Uterus (tissue), 4 donors: ENCODE measurements at places on chromosomes 16 and 17. TPM values are rescaled to one million over a fixed set of nuclear protein-coding genes. Genes with fewer than 3 reads are reported as not detected.
A peak's percentile ranks its signal among the peaks of the same experiment; 100 is the strongest.

DNA sequence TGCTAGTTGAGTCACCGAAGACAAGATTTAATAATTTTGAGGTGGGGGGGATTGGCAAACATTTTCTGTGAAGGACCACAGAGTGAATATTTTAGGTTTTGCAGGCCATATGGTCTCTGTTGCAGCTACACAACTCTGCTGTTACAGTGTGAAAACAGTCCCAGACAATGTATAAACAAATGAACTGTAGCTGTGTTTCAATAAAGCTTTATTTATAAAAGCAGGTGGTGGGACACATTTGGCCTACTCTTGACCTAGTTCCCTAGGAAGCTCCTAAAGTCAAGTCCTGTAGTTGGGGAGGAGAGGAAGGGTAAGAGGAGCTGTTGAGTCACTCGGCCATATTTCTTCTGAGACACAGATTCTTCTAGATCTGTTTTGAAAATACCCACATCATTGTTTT lies 92.3 kb downstream of the SDR42E1 start:
- no peak for DNase-seq

GRCh38 chr17:67891481-67892119 lies 66.3 kb downstream of the BPTF start:
- DNase-seq: no peak

- DNase-seq: no peak
Observed at GRCh38 chr17:5027916-5028315, 7.3 kb downstream of the SLC52A1 start.

DNA sequence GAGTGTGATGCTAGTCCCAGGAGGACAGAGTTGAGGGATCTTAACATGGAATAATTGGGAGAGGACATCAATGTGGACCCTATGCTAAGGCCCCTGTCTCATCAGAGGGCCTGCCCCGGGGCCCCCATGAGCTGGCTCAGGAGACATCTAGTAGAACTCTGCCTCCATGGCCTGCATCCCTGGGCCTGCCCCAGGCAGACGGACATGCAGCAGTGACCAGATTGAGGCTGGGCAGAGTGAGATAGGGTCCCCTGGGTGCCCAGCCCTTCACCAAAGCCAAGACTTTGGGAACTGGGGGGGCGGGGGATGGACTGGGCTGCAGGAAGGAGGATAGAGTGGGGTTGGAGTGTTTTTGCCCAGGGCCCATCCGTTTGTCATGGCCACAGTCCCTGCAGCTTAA lies 115.2 kb downstream of the CCDC182 start:
- DNase-seq: no peak

- no peak for DNase-seq
Observed at GRCh38 chr17:27430882-27431491, 25.3 kb upstream of the KSR1 start.

- no peak for DNase-seq
Observed at GRCh38 chr17:40479754-40480480, 21.5 kb downstream of the TNS4 start.

DNA sequence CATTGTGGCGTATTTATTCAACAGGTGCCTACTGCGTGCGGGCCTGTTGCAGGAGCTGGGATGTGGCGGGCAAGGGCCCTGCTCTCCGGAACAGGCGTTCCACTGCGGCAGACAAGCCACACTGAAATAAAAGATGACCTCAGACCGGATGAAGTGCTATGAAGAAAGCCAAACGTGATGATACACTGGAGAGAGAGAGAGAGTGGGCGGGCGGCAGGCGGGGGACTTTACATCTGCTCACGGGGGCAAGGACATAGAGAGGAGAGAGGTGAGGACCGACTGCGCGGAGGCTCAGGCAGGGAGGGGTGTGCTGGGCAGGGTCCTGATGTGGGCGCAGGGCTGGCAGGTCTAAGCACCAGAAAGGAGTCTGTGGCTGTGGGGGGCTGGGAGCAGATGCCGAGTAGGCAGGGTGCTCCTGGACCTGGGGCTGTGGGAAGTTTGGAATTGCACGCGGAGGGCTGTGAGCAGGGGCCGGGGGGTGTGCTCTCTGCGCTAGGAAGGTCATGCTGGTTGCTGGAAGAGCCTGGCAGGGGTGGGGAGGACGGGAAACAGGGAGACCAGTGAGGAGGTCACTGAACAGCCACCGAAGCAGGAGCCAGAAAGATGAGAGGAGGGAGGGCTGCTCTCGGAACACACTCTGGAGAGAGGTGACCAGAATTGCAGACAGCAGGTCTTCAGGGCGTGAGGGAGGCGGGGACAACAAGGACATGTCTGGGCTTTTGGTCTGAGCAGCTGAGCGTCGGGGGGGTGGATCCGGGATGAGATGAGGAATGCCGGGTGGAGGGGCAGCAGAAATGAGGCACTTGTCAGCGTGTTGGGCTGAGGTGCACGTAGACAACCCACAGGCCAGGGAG lies 9.9 kb downstream of the MXRA7 start:
- peak; percentile 77 for DNase-seq

- no peak for DNase-seq
Observed at GRCh38 chr17:75338335-75338734, 49.1 kb upstream of the SLC25A19 start.

GRCh38 chr17:64109400-64109799 lies 20.5 kb downstream of the ERN1 start:
- DNase-seq: no peak

DNA sequence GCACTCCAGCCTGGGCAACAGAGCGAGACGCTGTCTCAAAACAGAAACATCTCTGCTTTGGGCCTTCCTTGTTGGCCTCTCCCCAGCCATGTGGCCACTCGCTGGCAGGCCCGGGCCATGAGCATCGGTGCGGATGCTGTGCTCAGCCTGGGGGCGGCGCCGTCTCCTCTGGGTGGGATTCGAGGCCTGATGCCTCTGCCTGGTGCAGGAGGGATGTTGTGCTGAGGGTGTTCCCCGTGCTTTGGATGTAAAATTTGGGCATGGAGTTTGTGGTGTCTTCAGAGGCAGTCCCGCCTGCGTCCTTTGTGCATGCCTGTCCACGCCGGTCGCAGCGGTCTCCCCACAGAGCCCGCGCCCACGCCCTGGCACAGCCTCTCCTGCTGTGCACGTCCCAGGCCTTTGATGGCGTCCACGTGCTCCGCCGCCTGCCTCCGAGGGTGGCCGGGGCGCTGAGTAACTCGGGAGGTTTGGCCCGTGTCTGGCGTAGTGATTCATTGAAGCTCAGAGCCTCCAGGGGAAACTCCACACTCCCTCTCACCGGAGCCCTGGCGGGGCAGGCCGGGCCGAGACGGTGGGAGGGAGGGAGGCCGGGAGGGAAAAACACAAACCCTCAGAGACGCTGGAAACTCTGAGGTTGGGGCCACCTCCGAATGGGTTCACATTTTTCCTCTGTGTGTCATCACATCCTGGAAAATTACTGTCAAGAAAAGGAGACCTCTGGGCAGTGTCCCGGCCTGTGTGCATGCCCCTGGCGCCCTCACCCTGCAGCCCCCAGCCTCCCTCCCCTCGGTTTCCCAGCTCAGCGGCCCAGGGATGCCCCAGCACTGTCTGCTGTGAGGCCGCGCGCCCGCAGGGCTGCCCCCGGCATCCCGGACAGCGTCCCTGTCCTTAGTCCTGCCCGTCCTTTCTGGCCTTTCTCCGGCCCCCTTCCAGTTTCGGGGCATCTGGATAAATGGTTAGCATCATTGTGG lies 19.0 kb downstream of the CENPX start:
- DNase-seq: peak; percentile 87

DNA sequence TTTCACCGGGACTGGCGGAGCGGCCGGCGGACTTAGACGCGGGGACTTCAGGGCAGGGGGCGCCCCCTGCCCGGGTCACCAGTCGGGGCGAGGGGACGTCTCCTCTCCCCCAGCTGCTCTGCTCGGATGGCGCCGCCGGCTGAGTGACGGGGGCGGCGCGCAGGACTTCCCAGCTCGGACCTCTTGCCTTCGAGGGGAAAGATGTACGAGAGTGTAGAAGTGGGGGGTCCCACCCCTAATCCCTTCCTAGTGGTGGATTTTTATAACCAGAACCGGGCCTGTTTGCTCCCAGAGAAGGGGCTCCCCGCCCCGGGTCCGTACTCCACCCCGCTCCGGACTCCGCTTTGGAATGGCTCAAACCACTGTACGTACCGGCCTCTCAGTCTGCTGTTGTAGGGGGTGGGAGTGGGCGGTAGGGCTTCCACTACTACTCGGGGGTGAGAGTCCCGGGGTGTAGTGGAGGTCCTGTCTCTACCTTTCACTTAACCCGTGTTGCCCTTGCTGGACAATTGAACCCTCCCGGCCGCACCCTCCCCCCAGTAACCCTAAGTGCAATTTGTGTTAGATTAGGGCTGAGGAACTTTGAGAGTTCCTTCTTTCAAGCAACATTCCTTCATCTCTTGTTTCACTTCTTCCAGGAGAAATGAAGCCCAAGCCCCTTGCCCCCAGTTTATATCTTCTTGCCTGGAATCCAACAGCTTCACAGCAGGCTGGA lies 21.9 kb downstream of the GJD3 start:
- peak; percentile 31 for DNase-seq

GRCh38 chr16:14346278-14347142 lies 275.4 kb downstream of the MRTFB start:
- no peak for DNase-seq

DNA sequence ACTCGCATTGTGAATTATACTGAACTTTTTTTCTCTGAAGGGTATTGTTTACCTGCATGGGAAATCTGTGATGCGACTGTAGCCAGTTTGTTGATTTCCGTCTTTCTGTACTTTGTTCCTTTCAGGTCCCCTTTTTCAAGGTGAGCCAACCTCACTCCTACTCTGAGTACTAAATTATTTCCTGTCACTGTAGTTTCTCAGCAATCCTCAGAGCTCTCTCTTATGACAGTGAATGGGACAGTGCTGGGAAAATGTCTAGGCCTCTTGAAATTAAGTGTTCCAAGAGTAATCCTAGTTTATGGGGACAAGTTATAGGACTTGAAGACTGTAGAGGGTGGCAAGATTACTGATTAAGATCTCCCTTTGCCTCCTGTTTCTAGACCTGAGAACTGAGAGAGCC lies 167.6 kb downstream of the CNTNAP4 start:
- no peak for DNase-seq

- DNase-seq: peak; percentile 85
Observed at GRCh38 chr17:62626719-62627218, 701 bp upstream of the MRC2 start.

DNA sequence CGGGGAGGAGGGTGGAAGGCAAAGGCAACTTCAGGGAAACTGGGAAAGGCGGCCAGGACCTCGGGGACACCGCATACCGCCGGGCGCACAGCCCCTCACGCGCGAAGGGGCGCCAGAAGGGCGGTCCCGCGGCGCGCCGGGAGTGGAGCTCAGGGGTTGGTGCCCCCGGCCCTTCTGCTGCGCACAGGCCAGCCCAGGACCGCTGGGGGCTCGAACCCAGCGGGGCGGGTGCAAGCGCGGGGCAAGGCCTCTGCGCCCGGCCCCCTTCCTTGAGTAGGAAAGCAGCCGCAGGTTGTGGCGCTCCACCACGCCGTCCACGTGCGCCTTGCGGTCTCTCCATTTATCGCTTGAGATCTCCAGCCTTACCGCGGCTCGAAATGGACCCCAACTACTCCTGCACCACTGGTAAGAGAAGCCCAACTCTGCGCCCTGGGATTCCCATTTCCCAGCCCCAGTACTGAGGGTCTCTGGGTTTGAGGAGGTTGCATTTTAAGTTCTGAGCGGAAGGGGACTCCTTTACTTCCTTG lies 3.0 kb upstream of the MT1A start:
- no peak for DNase-seq

- no peak for DNase-seq
Observed at GRCh38 chr16:12558641-12559040, 245.0 kb downstream of the CPPED1 start.

CDC6 gene
- not detected for total RNA-seq

KRTAP3-1 gene
- total RNA-seq: not detected

SLC52A1 gene
- not detected for total RNA-seq

CA5A gene
- total RNA-seq: not detected

C16orf54 gene
- total RNA-seq: not detected

SLFN12L gene
- 2.8 TPM for total RNA-seq
